ENCODE measurements at places on chromosomes 5 and 9.

- DNase-seq, result no peak
Measured at GRCh38 chr9:89667726-89668125, 62.9 kb downstream of the GADD45G start.

GRCh38 chr5:79630444-79630843 lies 18.2 kb downstream of the TENT2 start:
- DNase-seq, result no peak

- no peak for DNase-seq
Measured at GRCh38 chr9:136848393-136849037, 694 bp upstream of the PHPT1 start.

DNA sequence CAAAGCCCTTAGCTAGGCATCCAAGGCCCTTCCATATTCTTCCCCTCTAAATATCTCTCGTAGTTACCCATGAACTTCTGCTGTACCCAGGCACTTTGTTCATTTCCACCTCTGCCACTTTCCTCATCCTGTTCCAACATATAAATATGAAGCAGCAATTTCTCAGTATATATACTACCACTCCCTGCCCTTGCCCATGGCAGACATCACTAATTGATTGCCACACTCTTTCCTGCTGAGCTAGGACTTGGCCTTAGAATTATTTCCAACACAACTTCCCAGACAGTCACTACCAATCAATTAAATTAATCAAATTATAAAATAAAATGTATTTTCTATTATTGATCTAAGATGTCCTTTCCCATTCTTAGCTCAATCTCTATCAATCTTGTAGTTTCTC lies 8.5 kb downstream of the INSYN2B start:
- no peak for DNase-seq

- no peak for DNase-seq
Measured at GRCh38 chr9:94847486-94847885, 121.0 kb downstream of the AOPEP start.

DNA sequence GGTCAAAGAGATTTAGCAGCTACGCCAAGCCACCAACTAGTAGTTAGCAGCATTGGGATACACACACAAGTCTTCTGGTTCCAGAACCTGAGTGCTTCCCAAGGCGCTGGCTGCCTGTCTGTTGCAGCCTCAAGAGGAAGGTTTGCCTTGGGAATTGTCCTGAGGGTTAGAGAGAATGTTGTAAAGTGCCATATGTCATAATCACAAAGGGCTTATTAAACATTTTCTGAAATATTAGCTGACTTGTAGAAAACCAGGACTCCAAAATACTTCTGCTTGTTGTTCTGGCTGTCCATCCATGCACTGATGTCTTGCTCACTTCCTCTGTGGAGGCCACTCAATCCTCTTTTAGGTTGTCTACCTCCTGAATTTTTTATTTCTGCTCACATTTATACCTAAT lies 46.3 kb downstream of the SLC36A1 start:
- DNase-seq, result no peak

GRCh38 chr5:543755-544674 lies 19.8 kb upstream of the SLC9A3 start:
- DNase-seq, result peak; percentile 51

GRCh38 chr9:764105-764524 lies 77.4 kb upstream of the DMRT1 start:
- DNase-seq, result peak; percentile 79

- DNase-seq, result no peak
Measured at GRCh38 chr9:16619402-16619801, 251.1 kb downstream of the BNC2 start.

- DNase-seq, result peak; percentile 96
Measured at GRCh38 chr5:156402387-156402921, 75.5 kb downstream of the SGCD start.

DNA sequence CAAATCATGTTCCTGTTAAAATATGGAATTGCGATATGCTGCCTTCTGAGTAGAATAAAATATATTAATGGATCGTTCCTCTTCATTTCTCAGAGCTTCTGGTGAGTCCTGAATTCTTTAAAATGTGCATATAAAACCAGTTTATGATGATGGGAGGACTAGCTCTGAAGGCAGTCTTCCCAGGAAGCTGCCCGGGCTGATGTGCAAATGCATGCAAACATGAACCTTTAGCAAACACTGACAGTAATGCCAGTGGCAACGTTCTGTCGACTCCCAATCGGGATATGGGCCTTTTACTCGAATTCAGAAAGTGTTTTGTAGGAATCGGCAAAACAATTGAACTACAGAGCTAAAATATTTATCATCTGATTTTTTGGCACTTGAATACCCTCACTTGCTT lies 93.6 kb downstream of the TLE4 start:
- no peak for DNase-seq

GRCh38 chr9:102354041-102354440 lies 615.6 kb upstream of the GRIN3A start:
- no peak for DNase-seq

GRCh38 chr5:19782566-19782965 lies 205.4 kb downstream of the CDH18 start:
- peak; percentile 54 for DNase-seq

DNA sequence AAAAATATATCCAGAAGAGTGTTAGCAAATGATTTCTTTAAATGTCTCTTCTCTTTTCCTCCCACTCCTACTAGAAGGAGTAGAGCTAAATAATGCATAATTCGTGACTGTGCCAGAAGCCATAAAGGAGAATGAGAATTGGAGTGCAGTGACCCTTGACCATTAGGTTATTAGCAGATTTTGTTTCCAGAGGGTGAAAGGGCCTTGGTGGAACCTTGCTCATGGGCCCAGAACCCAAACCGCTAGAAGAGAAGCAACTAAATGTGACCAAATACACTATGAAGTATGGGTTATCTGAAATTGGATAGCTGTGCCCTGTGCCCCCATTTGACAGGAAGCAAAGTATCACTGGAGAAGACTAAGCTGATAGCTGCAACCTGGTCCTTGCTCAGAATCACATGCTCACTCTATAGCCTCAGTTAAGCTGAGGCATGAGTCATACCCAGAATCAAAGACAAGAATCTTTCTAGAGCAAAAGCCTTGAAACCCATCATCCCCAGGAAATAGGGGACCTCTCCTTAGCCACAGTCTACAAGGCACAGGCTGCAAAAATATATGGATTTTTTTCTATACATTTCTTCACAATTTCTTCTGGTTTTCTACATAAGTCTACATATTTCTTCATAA lies 36.3 kb downstream of the CAPSL start:
- no peak for DNase-seq

DNA sequence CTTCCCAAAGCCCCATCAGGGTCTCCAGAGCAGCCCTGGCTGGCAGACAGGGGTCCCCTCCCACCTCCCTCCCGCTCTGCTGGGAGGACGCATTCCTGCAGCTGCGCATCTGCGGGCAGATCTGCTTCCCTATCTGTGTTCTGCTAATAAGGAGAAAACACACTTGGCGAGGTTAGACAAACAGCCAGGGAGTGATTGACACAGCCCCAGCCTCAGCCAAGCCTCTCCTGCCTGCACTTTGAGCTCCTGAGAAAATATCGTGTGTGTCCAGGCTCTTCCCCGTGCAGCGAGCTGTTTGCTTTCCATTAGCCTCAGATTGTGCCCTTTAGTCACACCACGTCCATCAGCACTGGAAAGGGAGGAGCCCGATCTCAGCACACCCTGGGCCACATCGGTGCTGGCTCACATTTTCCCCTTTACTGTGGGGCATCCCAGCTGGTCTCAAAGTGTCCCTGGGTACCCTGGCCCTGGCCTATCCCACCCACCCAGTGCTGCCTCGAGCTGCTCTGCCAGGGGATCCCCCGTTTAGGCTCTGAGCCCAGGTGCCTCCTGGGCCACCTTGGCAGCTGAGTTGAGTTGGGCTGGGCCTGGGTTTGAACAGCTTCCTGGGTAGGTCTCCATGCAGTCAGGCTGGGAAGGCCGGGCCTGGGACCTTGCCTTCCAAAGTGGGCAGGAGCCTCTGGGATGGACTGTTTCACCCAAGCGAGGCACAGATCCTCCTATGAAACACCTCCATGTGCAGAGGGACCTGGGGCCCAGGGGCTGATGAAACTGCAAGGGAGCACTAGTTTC lies 61.1 kb downstream of the BARX1 start:
- no peak for DNase-seq

- DNase-seq, result no peak
Measured at GRCh38 chr5:61464512-61464911, 132.5 kb downstream of the ZSWIM6 start.

- no peak for DNase-seq
Measured at GRCh38 chr5:129082225-129083136, 12.1 kb upstream of the ISOC1 start.

DNA sequence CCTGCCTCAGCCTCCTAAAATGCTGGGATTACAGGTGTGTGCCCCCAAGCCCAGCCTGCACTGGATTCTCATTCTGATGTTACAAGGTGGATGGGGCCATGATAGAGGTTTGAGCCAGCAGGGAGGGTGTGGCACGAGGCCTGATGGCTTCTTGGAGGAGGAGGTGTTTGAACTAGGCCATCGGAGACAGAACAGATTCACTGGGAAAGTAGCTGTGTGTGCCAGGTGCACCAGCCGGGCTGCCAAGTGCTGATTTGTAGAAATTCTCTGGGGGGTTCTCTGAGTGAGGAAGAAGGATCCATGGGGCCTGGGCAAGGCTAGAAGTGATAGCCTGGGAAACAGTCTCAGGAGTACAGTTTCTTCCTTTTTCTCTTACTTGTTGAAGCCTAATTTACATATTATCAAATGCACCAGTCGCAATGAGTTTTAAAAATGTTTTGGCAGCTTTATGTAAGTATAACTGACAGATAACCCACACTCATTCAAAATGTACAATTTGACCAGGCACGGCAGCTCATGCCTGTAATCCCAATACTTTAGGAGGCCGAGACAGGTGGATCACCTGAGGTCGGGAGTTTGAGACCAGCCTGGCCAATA lies 31.1 kb upstream of the STXBP1 start:
- no peak for DNase-seq

GRCh38 chr9:136135326-136136126 lies 16.9 kb upstream of the TMEM250 start:
- DNase-seq, result no peak

GRCh38 chr9:117104716-117105495 lies 310.0 kb downstream of the ASTN2 start:
- DNase-seq, result no peak

- DNase-seq, result peak; percentile 63
Measured at GRCh38 chr5:142015781-142016533, 3.1 kb upstream of the GNPDA1 start.

DNA sequence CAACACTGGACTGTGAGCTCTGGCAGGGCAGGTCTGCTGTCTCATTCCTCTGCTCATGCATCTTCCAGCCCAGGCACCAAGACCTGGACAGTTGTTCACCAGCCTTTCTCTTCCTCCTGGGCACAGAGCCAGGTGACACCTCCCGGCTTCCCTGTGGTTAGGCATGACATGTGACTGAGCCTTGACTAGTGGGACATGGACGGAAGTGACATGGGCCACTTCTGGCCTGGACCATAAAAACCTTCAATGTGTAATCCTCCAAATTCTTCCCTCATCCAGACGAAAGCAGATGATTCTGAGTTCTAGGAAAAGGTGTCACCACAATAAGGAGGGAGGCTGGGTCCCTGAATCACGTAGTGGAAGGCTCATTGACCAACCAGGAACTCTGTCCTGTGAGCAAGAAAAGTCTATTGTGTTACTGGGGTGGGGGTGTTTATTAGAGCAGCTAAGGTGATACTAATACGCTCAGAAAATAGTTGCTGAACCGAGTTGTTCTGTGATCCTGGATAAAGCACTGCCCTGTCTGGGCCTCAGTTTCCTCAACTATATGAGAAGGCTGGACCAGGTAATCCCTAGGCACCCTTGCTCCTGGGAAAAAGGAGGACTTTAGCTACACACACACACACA lies 26.6 kb upstream of the CRB2 start:
- DNase-seq, result no peak

GRCh38 chr5:95827892-95828246 lies 5.3 kb upstream of the GLRX start:
- no peak for DNase-seq

DNA sequence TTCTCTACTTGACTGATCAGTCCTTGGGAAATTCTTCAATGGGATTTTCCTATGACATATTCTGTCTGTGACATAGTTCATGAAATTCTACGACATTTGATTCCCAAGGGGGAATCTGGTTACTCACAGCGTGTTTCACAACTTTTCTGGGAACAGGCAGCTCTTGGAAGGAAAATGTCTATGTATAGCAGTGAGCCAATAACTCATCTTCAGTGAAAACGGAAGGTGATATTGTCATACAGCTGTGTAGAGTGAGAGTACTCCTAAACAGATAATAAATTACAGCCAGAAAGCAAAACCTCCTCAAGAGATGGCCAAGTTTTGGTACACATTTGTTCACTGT lies 91.4 kb downstream of the C9orf152 start:
- DNase-seq, result peak; percentile 97

DNA sequence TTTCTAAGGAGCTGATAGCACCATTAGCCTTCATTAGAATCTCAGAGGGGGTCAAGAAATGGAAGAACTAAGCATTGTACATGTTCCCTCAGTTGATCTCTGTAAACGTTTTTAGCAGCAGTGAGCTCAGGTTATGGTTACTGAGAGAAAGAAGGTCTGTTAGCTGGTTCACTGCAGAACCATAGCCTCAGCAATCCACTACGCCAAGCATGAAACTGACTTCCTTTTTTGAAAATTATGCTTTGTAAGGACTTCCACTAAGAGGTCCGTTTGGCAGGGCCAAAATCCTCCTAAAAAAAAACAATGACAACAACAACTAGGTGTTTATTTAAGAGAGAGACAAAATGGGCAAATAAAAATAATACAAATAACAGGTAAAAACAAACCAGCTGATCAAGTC lies 273.3 kb downstream of the AOPEP start:
- no peak for DNase-seq

- DNase-seq, result no peak
Measured at GRCh38 chr9:88270413-88270812, 117.8 kb upstream of the SPIN1 start.

DNA sequence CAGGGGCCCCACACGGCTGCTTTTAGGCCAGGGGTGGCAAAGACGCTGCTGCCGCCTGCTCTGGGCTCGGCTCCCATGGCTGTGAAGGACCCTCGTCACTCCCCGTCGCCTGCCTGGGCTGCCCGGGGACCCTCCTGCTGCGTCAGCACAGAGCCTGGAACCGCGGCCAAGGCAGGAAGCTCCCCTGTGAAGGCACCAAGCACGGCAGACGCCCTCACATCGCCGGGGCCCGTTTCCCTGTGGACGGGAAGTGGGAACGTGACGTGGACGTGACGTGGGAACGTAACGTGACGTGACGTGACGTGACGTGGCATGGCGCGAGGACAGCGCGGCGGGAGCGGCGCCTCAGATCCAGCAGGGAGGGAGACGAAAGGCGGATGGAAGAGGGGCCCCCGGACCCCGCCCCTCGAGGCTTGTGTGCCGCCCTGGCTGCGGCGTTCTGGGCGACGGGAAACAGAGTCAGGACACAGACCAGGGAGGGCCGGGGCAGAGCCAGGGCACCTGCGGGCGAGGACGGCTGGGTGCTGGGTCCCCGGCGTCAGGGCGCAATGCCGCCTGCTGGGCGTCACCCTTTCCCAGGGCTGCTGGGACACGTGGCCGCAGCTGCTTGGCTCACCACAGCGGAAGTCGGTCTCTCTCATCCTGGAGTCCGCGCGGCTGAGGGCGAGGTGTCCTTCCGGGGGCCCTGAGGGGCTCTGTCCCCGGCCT lies 53.1 kb downstream of the MRPL36 start:
- DNase-seq, result no peak

All from muscle of leg (tissue), 16 donors.